ENCODE measurements at places on chromosomes 7 and 10. TPM values are rescaled to one million over a fixed set of nuclear protein-coding genes. Genes with fewer than 3 reads are reported as not detected.

The CFAP69 gene
- 2.1 TPM for total RNA-seq

The HOXA1 gene
- 0.07 TPM for total RNA-seq

The LIPK gene
- total RNA-seq: 0.21 TPM

The HOXA13 gene
- not detected for total RNA-seq

The PRTFDC1 gene
- total RNA-seq: 2.1 TPM

The MKX gene
- total RNA-seq: 1.3 TPM

The PDAP1 gene
- total RNA-seq: 57.8 TPM

The WEE2 gene
- 0.14 TPM for total RNA-seq

The DRGX gene
- not detected for total RNA-seq

The INSYN2A gene
- total RNA-seq: under 0.01 TPM

The NOD1 gene
- 7.8 TPM for total RNA-seq

The MSMB gene
- total RNA-seq: 0.34 TPM

The PKD1L1 gene
- total RNA-seq: under 0.01 TPM

The PITRM1 gene
- 73.1 TPM for total RNA-seq

The DGKB gene
- not detected for total RNA-seq

The PRR15 gene
- total RNA-seq: 4.4 TPM

The NEUROD6 gene
- not detected for total RNA-seq

The SYT15 gene
- total RNA-seq: 0.14 TPM

The PRKG1 gene
- 1.0 TPM for total RNA-seq

The NPTX2 gene
- total RNA-seq: under 0.01 TPM
